ENCODE measurements at places on chromosomes 6 and 20.

- no peak for DNase-seq
These were observed 223.7 kb downstream of the DLL1 start for GRCh38 chr6:170067181-170067641.

- DNase-seq, result no peak
These were observed 12.2 kb downstream of the SF3B5 start for GRCh38 chr6:144083172-144083571.

GRCh38 chr6:11324453-11325015 lies 92.1 kb upstream of the NEDD9 start:
- no peak for DNase-seq

DNA sequence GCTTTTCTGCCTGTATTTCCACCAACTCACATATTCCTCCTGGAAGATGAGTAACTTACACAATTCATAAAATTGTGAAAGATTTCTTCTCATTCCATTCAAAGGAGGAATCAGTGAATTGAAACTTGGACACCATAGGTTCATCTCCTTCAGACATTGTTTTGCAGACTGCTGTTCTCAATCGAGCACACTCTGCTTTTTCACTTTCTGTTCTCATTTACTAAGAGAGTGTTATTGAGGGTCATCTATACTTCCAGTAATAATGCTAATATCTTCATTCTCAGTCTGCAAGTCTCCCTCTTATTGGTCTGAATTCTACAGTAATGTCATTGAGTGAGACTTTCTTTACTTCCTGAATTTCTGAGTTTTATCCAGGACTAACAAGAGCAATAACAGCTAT lies 67.5 kb upstream of the FUT9 start:
- DNase-seq, result no peak

GRCh38 chr6:159934181-159934580 lies 34.7 kb upstream of the IGF2R start:
- no peak for DNase-seq

GRCh38 chr6:111764238-111765175 lies 108.7 kb downstream of the FYN start:
- DNase-seq, result no peak

Data from Calu3 (cell line).